Psoas muscle (tissue), 8 donors: ENCODE measurements at places on chromosomes 4 and X. TPM values are rescaled to one million over a fixed set of nuclear protein-coding genes. Genes with fewer than 3 reads are reported as not detected.

Gene CXCL3
- total RNA-seq = 2.4 TPM

Gene CCDC149
- total RNA-seq = 10.7 TPM

Gene GAGE12E
- total RNA-seq = not detected

Gene MAGIX
- total RNA-seq = 2.9 TPM

Gene GABRE
- 1.7 TPM for total RNA-seq

- H3K4me1 ChIP-seq = no peaks in the 10 kb centered on the region
- no peak for DNase-seq
- no peaks in the 10 kb centered on the region for H3K36me3 ChIP-seq
- no peak overlapping the region for H3K4me3 ChIP-seq
- H3K27ac ChIP-seq = no peak overlapping the region
These were observed 925.6 kb downstream of the SH3BGRL start for GRCh38 chrX:82127228-82128123.

DNA sequence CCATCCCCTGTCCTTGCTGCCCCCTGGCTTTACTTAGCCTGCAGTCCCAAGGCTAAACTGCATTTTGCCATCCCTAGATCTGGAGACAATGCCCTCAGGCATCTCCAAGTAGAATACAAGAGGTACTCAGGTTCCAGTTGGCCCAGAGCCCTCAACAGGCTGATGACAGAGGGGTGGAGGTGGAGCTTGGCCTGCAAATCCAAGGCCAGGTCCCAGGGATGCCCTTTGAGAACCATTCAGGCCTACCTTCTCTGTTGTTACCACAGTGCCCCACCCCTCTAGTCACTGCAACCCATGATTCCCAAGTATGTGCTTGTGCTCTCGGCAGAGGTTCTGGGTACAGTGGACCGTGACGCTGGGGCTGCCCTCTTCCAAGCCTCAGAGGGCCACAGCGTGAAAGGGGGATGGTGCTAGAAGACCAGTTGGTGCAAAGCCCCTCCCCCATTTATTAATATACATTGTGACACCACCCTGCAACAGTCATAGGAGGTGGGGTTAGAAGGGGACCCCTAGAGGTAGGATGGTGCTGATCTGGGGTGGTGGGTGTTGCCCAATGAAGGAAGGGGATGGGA lies 6.4 kb upstream of the UBA1 start:
- peaks cover 7% of the 10 kb centered on the region for H3K27me3 ChIP-seq
- no peak overlapping the region for H3K4me3 ChIP-seq
- H3K27ac ChIP-seq = no peak overlapping the region

DNA sequence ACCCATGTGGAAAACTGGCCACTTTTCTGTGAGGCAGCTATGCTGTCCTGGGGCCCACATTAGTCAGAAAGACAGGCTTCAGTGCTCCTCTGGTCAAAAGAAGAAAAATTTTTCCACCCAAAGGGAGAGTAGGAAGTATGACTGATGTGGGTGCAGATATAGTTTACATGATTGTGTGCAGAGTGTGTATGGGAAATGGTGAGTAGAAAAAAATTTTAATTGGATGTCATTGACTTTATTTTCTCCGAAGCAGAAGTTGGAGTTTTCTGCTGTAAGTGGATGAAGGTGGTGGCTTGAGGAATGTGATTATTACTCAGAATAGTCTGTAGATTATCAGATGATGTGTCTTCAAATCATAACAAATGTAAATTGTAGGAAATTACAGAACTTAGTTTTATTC lies 241.5 kb upstream of the IGFBP7 start:
- H3K36me3 ChIP-seq = no peaks in the 10 kb centered on the region
- H3K4me1 ChIP-seq = no peaks in the 10 kb centered on the region
- no peak overlapping the region for H3K27ac ChIP-seq
- DNase-seq = no peak

DNA sequence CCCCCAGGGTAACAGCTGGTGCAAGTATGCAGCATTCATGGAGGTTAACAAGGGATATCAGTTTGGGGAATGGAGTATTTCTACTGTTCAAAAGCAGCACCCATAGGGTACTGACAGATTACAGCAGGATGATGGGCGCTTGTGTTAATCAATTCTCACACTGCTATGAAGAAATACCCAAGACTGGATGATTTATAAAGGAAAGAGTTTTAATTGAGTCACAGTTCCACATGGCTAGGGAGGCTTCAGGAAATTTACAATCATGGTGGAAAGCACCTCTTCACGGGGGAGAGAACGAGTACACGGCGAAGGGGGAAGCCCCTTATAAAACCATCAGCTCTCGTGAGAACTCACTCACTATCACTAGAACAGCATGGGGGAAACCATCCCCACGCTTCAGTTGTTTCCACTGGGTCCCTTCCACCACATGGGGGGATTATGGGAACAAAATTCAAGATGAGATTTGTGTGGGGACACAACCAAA lies 64.1 kb downstream of the TNIP2 start:
- H3K27me3 ChIP-seq = no peaks in the 10 kb centered on the region
- H3K36me3 ChIP-seq = peaks cover 10% of the 10 kb centered on the region
- no peak overlapping the region for H3K27ac ChIP-seq
- no peak for DNase-seq

DNA sequence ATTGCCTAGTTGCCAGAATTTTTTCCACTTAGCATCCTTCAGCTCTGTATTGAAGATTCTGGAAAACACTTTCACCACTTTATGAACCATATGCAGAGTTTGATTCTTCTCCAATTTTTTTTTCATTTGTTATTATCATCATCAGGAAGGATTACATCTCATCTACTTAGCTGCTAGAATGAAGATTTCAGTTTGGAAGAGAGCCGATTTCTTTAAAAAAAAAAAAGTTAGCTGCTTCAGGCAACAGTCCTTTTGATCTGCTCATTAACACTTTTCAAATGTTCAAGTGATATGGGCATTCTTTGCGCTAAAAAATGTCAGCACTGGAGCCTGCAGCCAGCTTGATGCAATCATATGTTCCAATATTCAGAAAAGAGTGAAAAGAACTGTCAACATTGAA lies 76.2 kb downstream of the ANTXR2 start:
- H3K4me3 ChIP-seq = no peak overlapping the region
- DNase-seq = no peak
- no peaks in the 10 kb centered on the region for H3K27me3 ChIP-seq
- no peaks in the 10 kb centered on the region for H3K4me1 ChIP-seq
- no peaks in the 10 kb centered on the region for H3K36me3 ChIP-seq

DNA sequence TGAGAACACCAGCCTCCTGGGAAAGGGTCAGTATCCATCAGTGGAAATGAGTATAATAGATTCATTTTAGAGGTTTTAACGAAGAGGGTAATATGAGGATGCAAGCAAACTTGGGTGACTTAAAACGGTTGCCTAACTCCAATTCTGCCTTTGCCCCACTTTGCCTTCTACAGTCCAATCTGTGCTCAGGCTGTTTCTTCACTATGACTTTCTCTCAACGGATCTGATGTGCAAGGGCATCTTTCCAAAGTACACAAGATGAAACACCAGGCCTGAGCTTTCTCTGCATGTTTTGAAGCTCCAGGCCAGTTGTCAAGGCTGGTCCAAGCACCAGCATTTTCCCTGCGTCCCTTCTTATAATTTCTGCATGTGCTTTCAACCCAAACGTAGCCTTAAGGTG lies 68.0 kb upstream of the TMEM164 start:
- H3K36me3 ChIP-seq = no peaks in the 10 kb centered on the region
- no peak overlapping the region for H3K4me3 ChIP-seq
- no peak for DNase-seq
- H3K27me3 ChIP-seq = no peaks in the 10 kb centered on the region
- H3K4me1 ChIP-seq = no peaks in the 10 kb centered on the region

DNA sequence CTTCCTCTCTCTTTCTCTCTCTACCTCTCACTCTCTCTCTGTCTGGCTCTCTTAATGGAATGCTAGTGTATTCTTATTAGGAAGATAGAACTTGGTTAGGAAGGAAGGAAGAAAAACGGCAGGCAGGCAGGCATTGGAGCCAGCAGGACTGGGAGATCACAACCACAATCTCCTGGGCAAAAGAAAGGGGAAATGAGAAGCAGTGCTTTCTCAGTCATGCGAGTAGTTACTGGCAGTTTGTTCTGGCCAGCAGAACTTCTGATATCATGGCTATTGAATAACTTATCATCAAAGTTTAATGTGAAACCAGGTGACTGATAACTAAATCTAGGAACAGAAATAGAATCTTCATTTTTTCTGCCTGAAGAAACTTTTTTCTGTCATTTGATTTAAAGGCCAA lies 60.9 kb upstream of the PAGE1 start:
- H3K36me3 ChIP-seq = no peaks in the 10 kb centered on the region
- no peak for DNase-seq
- peaks cover 31% of the 10 kb centered on the region for H3K27me3 ChIP-seq
- no peaks in the 10 kb centered on the region for H3K4me1 ChIP-seq
- H3K27ac ChIP-seq = no peak overlapping the region

GRCh38 chr4:73021634-73022033 lies 47.9 kb downstream of the COX18 start:
- no peak overlapping the region for H3K27ac ChIP-seq
- H3K4me1 ChIP-seq = no peaks in the 10 kb centered on the region
- no peak overlapping the region for H3K4me3 ChIP-seq
- no peak for DNase-seq
- H3K27me3 ChIP-seq = no peaks in the 10 kb centered on the region

- H3K36me3 ChIP-seq = no peaks in the 10 kb centered on the region
- no peak for DNase-seq
- H3K4me3 ChIP-seq = no peak overlapping the region
- H3K4me1 ChIP-seq = no peaks in the 10 kb centered on the region
These were observed 320.5 kb upstream of the EMCN start for GRCh38 chr4:100838286-100838685.

- no peaks in the 10 kb centered on the region for H3K36me3 ChIP-seq
- no peak overlapping the region for H3K27ac ChIP-seq
- no peaks in the 10 kb centered on the region for H3K4me1 ChIP-seq
- no peak for DNase-seq
- no peaks in the 10 kb centered on the region for H3K27me3 ChIP-seq
- no peak overlapping the region for H3K4me3 ChIP-seq
These were observed 67.6 kb upstream of the CTSO start for GRCh38 chr4:156021298-156021697.

- H3K36me3 ChIP-seq = no peaks in the 10 kb centered on the region
- H3K4me1 ChIP-seq = peaks cover 12% of the 10 kb centered on the region
- no peak overlapping the region for H3K4me3 ChIP-seq
- no peaks in the 10 kb centered on the region for H3K27me3 ChIP-seq
- no peak for DNase-seq
These were observed 96.0 kb upstream of the NUDT6 start for GRCh38 chr4:123018396-123018775.

DNA sequence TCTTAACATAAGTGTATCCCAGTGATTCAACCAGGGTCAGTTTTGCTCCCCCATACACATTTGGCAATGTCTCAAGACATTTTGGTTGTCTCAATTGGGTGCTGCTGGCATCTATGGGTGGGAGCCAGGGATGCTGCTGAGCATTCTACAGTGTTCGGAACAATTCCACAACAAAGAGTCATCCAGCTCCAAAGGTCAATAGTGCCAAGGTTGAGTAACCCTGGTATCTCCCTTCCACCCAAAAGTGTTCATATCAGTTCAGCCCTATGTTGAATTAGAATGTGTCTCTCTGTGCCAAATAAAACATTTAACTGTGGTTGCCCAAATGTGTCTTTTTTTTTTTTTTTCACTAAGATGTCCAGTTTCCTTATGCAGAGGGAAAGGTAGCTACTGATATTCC lies 129.4 kb upstream of the RAI2 start:
- H3K36me3 ChIP-seq = no peaks in the 10 kb centered on the region
- DNase-seq = no peak
- H3K4me1 ChIP-seq = no peaks in the 10 kb centered on the region
- no peak overlapping the region for H3K4me3 ChIP-seq

- no peaks in the 10 kb centered on the region for H3K4me1 ChIP-seq
- DNase-seq = no peak
- H3K27ac ChIP-seq = no peak overlapping the region
- no peak overlapping the region for H3K4me3 ChIP-seq
- no peaks in the 10 kb centered on the region for H3K36me3 ChIP-seq
These were observed 150.2 kb upstream of the GALNT7 start for GRCh38 chr4:173018446-173018845.

DNA sequence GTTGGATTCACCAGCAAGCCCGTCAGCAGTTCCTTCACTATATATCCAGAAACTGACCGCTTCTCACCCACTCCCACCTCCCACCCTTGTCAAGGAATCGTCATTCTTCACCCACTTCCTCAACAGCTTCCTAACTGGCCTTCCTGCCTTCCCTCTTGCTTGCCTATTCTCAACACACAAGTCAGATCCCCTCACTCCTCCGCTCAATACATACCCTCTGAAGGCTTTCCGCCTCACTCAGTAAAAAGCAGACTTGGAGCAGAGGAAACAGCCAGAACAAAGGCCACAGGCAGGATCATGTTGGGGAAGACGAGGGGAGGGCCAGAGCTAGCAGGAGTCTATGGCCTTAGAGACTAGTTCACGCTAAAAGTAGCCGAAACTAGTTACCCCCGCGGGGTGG lies 23.7 kb downstream of the RWDD4 start:
- H3K4me1 ChIP-seq = no peaks in the 10 kb centered on the region
- no peaks in the 10 kb centered on the region for H3K36me3 ChIP-seq
- DNase-seq = no peak
- no peak overlapping the region for H3K4me3 ChIP-seq

DNA sequence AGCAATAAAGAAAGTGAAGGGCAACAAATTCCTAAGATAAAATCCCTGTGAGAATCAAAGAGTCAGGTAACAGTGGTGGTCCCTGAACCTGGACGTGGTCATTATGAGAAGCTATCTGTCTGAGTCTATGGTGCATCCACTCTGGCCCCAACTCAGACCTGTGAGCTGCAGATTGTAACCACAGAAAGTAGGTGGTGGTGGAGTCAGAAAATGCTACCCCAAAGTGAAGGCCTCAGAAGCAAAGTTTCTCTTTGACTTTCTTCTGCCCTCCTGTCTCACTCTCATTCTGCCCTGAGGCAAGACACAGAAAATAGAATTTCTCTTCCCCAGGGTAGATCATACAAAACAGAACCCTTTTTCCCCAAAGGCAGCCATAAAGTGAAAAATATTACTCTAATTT lies 84.1 kb upstream of the NEIL3 start:
- no peaks in the 10 kb centered on the region for H3K27me3 ChIP-seq
- no peak for DNase-seq
- no peak overlapping the region for H3K4me3 ChIP-seq
- H3K36me3 ChIP-seq = no peaks in the 10 kb centered on the region
